DMS79 treated with DMSO at 0.1 percent for 48 hours (cell line): ENCODE measurements at places on chromosomes 7 and 10.

- no peak for DNase-seq
These were observed 179.4 kb downstream of the CPEB3 start for GRCh38 chr10:92111336-92111939.

DNA sequence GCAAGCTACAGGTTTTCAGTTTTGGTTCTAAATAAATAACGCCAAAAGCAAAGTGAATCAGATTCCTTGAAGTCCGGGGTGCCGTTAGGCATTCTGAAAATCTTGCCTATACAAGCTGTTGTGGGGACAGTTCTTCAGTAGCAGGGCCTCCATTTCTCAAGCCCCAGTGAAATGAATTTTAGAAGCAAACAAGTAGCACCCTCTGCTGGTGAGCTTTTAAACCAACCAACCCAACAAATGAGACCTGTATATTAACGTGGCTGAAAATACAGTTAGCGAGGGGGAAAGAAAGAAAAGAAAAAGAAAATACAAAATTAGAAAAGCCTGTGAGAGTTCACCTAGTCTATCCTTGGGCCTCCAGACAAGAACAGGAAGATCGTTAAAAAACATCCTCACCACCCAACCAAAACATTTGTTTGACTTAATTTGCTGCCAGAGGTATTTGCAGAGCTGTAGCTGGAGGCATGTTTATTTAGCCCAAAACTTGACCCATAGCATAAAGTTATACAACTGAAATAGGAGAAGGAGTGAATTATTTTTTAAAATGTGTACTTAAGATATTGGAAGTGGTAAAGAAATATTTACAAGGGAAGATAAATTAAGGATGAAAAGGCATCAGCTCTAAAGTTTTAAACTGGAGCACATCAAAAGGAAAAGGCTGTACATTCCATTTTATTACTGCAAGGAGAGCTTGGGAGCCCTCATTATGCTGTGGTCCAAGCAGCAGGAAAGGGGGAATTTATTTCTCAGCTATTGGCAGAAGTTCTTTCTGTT is 98.9 kb downstream of the DYNC1I1 start:
- peak; percentile 56 for DNase-seq

DNA sequence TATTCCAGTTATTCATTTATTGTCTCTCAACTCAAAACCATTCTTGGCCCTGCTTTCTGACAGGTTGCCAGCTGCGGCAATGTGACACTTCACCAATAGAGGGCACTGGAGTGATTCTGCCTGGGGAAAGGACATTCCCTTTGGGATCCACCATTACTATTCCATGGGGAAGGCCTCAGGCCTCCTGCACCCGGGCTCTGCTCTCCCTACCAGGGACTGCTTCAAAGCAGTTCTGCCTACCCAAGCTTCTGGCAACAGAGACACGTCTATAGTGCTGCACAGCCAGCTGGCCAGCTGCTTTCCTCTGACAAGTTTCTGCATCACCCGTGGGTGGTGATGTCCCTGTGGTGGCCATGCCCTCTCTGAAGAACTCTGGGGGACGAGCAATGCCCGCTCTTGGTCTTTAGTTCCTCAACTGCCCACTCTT is 163.8 kb downstream of the ELMO1 start:
- no peak for DNase-seq

GRCh38 chr10:128823201-128823600 is 643.8 kb upstream of the MGMT start:
- DNase-seq = no peak

GRCh38 chr7:29337546-29338116 is 143.1 kb downstream of the CHN2 start:
- DNase-seq = no peak

GRCh38 chr10:113875212-113875611 is 20.8 kb downstream of the NHLRC2 start:
- DNase-seq = no peak

GRCh38 chr7:100137851-100138760 is 10.6 kb upstream of the LAMTOR4 start:
- DNase-seq = no peak

DNA sequence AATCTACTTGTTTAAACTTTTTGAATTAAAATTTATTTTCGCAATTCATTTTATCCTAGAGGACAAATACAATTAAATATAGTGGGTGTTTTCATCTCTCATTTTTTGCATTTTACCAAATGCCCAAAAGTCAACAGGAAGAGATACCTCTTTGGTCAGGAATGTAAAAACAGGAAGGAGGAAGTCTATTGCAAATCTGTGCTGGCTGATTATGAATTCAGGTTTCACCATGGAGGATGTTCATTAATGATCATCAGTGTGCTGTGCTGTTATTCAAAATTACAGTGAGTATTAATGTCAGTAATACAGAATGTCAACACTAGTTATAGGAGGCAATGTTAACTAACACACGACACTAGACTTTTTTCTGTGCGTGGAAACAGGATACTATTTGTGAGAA is 24.7 kb downstream of the EXOC6 start:
- no peak for DNase-seq

- DNase-seq = no peak
These were observed 39.2 kb upstream of the TUBB8 start for GRCh38 chr10:88253-88652.

DNA sequence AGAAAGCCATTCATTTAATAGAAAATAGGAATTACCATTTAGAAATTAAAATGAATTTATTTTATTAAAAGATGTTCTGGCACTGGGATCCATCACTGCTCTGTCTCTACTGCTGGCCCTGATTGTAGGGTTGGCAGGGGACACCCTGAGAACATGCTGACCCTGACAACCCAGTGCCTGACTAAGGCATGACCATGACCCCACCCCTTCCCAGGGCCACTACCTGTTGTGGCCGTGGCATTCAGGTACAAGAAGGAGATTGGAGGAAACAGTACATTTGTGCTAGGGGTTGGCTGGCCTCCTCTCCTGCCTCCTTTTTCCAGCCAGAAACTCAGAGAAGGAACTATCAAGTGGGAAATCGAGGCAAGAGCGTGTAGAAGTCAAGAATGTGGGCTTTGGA is 197.0 kb upstream of the ZMIZ1 start:
- no peak for DNase-seq

- DNase-seq = no peak
These were observed 61.1 kb downstream of the SGCE start for GRCh38 chr7:94594882-94595281.

GRCh38 chr7:105849122-105849855 is 27.1 kb downstream of the ATXN7L1 start:
- DNase-seq = no peak

DNA sequence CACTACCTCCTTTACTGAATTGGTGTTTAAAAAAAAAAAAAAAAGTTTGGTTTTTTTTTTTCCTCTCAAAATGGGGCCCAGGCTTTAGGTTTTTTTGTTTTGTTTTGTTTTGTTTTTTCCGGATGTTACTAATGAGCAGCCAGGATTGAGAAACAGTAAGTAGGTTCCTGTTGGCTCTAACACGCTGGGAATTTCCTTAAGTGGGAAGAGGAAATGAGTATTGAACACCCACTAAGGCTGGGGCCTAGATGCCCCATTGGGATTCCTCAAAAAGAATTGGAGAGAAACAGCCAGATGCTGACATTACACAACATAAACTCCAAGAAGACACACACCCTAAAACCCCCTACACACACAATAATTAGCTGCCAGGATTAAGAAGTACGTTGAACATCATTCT is 102.2 kb upstream of the NANOS1 start:
- no peak for DNase-seq

- DNase-seq = no peak
These were observed 83.4 kb upstream of the PPP1R9A start for GRCh38 chr7:94823947-94824346.

DNA sequence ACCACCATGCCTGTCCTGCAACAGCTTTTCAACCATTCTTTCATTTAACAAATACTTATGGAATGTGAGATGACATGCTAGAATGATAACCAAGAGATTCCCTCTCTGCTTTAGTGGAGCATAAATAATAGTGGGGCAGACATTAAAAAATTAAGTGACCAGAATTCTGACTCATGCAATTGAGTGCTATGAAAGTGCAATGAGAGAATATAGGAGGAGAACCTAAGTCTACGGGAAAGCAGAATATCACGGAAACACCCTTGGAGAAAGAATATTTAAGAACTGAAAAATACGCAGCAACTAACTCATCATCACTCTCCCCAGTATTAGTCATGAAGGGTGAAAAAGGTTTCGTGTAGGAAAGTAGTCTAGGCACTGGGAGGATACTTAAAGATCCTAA is 7.1 kb downstream of the KIF5B start:
- no peak for DNase-seq

- no peak for DNase-seq
These were observed 56.5 kb downstream of the FIGNL1 start for GRCh38 chr7:50393547-50394252.

- DNase-seq = peak; percentile 78
These were observed 4.7 kb downstream of the ZNF775 start for GRCh38 chr7:150383710-150384397.

DNA sequence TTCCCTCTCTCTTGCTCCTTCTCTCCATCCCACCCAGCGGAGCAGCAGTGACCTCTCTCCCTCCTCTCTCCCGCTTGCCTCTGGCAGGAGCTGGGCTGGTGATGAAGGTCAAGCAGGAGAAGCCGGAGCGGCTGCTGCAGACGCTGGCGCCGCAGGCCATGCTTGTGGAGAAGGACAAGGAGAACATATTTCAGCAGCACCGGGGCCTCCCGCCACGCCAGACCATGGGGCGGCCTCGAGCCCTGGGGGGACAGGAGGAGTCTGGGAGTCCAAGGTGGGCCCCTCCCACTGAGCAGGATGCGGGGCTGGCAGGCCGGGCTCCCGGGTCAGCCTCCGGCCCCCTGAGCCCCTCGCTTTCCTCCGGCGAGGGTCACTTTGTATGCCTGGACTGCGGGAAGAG is 17.3 kb downstream of the ZNF775 start:
- no peak for DNase-seq

- DNase-seq = no peak
These were observed 224.4 kb downstream of the ARHGAP12 start for GRCh38 chr10:31704195-31704594.

DNA sequence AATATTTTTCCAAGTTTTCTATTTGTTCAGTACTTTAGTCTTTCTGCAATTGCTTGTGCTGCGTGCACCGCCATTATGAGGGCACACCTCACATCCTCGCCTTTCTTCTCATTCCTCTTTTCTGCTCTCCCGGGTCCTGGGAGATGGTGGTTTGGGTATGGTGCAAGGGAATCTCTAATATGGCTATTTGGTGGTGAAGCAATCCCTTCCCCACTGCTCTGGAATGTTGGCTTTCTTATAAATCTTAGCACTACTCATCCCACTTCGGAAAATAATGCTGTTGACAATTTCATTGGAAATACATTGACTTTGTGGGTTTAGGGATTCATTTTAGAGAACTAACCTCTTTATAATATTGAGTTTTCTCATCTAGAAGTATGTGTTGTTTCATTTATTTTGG is 1.9 kb upstream of the GCK start:
- DNase-seq = no peak

- DNase-seq = peak; percentile 12
These were observed 666 bp upstream of the MAP3K8 start for GRCh38 chr10:30433306-30433729.

DNA sequence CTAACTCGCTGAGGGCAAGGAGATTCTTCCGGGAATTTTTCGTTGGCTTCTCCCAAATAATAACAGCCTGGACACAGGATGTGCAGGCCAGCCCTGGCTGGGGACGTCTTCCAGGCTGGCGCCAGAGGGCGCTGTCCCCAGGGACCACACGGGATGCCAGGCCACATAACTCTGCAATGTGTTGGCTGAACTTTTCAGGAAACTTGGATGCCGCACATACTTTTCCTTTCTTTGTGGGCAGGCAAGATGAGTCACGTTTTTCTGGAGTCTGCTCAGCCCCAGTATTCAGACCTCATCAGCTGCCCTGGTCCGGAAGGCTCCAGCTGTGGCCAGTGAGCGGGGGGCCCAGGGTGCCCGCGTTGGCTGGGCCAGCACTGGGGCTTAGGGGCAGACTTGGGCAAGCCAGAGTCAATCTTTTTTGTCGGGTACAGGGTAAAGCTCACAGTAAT is 122.7 kb downstream of the PRKAG2 start:
- no peak for DNase-seq
